ENCODE measurements at places on chromosomes 3 and 15. TPM values are rescaled to one million over a fixed set of nuclear protein-coding genes. Genes with fewer than 3 reads are reported as not detected.
A peak's percentile ranks its signal among the peaks of the same experiment; 100 is the strongest.

DNA sequence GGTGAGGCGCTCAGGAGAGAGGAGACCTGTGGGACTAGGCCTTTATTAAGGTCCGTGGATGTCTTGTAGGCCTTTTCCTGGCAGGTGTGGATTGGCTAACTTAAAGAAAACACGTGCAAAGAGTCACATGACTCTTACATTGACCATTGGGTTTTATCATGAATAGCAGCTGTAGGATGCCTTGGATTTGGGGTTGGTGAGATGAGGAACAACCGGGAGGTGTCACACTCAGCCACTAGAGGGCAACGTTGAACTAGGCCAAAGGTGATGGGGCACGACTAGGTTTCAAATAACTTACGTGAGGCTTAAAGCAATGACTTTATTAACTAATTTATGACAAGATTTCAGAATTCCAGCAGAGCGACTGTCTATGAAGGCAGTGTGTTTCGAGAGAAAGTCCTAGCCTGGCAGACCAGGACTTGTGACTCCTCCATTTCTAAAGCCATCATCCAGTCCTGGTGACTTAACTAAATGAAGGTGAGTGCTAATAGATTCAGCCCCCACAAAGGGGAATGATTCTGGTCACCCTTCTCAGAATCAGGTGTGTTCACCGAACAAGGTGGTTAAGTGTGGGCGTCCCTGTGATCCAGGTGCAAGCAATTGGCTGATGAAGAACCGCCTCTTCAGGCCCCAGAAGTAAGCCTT lies 345.6 kb downstream of the MCTP2 start:
- DNase-seq: no peak

- no peak for DNase-seq
Observed at GRCh38 chr15:28921336-28921735, 35.6 kb downstream of the APBA2 start.

GRCh38 chr15:43911235-43911781 lies 84.5 kb downstream of the WDR76 start:
- no peak for DNase-seq

DNA sequence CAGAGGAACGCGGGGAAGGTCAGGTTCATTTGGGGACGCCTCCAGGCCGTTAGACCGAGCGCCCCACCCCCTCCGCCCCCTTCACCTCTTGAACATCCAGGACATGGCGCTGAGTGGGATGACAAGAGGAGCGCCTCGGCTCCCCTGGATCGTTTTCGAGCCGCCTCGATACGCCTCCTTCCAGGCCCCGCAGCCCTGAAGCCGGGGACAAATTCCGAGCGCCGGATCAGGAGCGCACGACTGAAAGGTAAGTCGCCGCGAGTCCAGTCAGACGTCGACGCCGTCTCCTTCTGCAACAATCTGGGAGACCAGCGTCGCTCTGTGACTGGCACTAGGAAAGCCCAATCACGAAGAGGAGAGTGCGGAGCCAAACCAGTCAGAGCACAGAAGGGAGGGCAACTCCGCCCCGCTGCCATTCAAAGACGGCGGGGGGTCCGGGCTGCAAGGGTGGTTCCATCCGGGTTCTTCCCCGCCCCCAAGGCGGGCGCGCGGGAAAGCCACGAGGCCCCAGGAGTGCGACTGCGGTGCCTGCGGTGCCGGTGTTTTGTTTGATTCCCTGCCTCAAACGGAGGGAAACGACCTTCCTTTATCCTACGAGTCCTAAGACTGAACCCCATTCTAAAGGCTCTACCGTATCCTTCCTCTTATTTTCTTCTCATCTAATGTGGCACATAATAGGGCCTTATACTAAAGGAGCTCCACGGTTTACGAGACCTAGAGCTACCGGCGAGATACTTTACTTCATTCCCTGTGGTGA lies at the start of gene HLTF:
TSS of gene HLTF (minus strand) at position 302 of the 757 bp plus-strand sequence. CDS start at position 105, 197 bp downstream.
- DNase-seq: peak; percentile 94

The SHF gene
- 4.7 TPM for total RNA-seq

DNA sequence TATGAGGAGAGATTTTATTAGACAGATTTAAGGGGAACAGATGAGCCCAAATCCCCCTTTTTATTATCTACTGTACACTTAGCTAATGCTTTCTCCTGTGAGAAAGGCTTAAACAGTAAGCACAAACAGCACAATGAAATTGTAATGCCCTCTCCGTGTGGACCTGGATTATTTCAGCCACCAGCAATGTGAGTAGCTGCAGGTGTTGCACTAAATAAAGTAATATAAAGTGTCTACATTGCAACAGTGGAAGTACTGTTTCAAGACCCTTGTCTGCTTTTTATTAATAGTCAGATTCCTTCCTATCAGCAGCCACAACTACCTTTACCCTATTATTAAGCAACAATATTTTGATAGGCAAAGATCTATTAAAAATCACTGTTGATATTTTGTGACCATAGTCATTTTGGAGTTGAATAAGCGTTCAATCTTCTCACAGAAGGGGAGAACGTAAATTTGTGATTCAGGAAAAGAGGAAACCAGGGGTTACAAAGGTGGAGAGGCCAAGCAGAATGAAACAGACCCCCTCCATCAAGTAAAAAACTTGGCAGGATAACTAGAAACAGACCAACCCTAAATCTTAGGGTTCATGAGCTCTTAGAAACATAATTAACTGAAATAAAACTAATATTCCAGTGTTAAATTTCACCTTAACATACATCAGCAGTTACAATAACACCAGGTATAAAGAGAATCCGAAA lies 422.6 kb downstream of the MECOM start:
- DNase-seq: no peak

The RPL15 gene
- total RNA-seq: 1,311 TPM

Data from right atrium auricular region (tissue), 2 donors.